ENCODE measurements at places on chromosomes 5 and 9.

DNA sequence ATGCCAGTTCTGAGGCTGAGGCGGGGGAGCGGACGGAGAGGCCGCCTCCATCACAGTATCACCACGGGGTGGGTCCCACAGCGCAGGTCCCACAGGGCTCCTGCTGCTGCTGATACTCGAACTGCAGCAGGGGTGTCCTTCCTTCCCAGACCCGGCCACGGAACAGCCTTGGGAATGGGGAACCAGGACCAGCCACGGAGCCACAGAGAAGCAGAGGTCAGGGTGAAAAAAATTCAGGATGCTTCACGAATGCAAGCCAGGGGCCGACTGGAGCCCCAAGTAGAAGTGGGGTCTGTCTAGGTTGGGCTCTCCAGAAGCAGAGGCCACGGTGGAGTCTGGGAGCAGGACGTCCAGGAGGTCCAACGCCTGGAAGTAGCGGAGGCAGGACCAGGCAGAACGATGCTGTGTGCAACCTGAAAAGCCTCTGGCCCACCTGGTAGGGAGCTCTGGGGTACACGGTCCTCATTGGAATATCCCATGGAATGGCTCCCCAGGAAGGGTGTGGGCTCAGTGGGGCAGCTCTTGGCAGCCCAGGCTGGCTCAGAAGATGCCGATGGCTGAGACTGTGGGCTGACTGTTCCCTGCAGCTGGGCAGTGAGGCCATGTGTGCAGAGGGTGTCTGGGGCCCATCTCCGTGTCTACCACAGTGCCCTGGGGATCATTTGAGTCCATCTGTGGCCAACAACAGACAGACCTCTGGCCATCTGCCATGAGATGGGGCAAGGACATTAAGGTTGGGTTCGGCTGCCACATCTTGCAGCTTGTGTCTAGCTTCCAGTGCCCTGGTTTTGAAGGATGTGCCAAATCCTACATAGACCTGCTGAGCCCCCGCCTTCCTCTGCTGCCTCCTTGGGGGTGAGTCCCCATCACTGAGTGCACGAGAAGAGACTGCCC lies 66.9 kb upstream of the FCN1 start:
- DNase-seq, result no peak

DNA sequence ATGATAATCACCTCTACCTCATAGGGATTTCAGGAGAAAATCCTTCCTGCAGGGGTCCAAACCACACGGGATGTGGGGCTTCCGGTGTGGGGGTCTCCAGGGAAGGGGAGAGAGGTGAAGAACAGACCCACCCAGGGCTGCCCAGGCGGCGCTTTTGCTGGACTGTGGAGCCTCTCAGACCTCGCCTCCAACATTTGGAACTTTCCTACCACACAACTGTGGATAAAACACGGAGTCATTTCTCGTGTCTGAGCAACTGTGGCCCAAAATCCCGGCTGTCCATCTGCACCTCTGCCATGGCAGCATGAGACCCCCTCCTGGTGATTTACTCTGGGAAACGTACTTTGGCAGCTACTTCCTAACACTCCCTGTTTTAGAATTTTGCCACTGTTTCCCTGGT lies 307.8 kb upstream of the IRX4 start:
- no peak for DNase-seq

DNA sequence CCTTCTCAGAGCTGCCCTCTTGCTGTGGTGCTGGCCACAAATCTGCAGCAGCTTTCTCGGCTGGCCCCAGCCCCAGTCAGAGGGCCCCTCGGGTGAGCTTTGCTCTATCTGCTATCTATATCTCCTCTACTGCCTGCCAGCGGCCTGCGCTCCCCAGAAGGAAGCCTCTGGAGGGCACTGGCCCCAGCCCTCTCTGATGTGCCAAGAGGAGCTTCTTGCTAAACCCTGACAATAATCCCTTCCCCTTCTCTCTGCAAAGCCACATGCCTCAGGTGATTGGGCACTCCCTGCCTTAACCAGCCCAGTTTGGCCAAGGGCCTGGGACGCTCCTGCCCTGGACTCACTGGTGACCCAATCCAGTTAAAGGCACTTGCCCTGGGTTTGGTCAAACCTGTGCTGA lies 42.7 kb downstream of the CAMK2A start:
- DNase-seq, result no peak

DNA sequence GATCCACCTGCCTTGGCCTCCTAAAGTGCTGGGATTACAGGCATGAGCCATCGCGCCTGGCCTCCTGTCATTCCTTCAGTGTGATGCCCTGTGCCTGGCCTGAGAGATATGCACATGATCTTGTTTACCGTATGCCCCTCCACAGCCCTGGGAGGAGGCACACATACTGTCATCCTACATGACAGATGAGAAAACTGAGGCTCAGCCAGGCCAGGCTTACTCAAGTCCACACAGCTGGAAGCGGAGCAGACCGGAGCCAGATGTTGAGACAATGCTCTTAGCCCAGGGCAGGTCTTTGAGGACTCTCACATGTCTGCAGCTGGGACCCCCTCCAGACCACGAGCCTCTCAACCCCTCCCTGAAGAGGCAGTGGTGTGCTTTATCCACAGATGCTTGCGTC lies 38.7 kb upstream of the SH3PXD2B start:
- no peak for DNase-seq

DNA sequence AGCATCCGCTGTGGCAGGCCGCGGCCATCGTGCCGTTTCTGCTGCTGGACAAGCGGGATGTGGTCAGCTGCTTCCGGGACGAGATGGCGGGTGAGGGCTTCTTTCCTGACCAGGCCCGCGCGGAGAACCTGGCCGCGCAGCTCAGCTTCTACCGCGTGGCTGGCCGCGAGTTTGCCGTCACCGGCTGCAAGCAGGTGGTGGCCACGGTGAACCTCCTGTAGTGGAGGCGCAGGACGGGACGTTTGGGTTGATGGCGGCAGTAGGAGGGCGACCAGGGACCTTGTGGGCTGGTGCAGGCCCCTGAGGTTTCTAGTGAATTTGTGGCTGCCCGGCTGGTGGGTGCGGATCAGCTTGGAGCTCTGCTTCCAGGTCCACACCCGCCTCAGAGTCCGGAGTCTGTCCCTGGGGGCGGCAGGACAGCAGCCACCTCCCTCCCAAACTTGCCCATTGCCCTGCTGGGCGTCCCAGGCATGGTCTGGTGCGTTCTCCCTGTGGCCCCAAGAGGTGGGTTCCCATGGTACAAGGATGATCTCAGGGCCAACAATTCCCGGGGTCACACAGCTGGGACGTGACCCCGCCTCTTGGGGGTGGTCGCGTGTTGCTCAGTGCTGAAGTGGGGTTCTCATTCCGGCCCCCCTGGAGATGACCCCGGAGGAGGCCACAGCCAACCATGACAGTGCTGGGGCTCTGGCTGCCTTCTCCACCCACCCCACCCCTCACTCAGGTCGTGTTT lies 2.4 kb downstream of the TOR4A start:
- no peak for DNase-seq

- no peak for DNase-seq
Observed at GRCh38 chr5:112971276-112971675, 5.3 kb upstream of the DCP2 start.

DNA sequence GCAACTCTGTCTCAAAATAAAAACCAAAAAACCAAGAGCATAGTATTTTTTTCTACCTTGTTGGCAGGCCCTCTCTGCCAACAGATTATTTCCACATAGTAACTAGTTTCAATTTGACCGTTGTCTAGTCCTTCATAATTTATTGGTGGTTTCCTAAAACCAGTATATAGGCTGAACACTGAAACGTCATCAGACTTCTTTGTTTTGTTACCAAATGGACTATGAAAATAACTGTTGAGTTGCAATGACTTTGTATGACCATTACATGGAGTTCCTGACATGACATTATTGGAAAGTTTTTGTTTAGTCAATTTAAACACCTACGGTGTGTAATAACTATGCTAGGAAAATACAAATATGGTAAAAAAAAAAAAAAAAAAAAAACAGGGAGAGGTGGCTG lies 1.7 kb downstream of the AGGF1 start:
- DNase-seq, result no peak

DNA sequence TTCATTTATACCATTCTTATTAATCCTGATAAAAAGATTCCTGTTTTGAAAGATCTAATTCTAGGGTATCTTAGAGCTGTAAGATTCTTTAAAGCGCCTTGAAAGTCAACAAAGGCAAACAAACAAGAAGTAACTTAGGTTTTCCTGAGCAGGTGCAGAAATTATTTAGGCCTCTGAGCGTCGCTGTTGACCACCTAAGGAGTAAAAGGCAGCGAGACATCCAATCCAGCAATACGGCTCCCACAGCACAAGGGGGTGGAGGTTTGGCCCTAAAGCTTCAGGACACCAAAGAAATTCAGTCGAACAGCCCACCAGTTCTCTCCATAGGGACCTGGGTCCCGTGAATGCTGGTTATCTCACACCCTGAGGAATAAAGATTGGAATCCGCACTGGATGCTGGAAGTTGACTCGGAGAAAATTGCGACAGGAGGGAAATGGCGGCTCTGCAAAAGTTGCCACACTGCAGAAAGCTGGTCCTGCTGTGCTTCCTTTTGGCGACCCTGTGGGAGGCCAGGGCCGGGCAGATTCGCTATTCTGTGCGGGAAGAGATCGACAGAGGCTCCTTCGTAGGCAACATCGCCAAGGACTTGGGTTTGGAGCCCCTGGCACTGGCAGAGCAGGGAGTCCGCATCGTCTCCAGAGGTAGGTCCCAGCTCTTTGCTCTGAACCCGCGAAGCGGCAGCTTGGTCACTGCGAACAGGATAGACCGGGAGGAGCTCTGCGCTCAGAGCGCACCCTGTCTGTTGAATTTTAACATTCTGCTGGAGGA lies at the start of gene PCDHGA2:
TSS of gene PCDHGA2 (plus strand) at position 223 of the 769 bp plus-strand sequence.
- no peak for DNase-seq
